Inflammatory macrophage treated with lipopolysaccharide for 1 hour (primary cell): ENCODE measurements at places on chromosomes 11 and 22.

GRCh38 chr11:61797263-61797944, 4.7 kb downstream of the FEN1 start:
- peak; percentile 90 for DNase-seq

DNA sequence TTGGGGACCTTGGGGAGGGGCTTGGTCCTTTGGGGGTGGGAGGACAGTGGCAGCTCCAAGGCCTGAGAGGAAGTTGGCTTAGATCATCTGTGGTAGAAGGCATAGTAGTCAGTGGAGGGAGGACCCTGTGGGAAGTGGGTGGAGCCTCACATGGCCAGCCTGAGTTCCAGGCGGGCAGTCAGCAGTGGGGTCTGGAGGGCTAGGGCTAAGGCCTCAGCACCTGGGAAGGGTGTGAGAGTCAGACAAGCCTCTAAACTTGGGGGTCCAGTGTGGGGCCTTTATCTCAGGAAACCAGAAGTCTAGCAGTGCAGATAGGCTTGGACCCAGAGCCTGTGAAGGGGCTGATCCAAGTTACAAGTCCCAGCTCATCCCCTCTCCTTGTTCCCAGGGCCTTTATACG, 4.0 kb downstream of the NLRX1 start:
- peak; percentile 64 for DNase-seq

- no peak for DNase-seq
Observed at GRCh38 chr22:20877715-20878114, 18.9 kb downstream of the SNAP29 start.

- DNase-seq, result peak; percentile 41
Observed at GRCh38 chr11:57588046-57588710, 9.3 kb upstream of the SERPING1 start.

DNA sequence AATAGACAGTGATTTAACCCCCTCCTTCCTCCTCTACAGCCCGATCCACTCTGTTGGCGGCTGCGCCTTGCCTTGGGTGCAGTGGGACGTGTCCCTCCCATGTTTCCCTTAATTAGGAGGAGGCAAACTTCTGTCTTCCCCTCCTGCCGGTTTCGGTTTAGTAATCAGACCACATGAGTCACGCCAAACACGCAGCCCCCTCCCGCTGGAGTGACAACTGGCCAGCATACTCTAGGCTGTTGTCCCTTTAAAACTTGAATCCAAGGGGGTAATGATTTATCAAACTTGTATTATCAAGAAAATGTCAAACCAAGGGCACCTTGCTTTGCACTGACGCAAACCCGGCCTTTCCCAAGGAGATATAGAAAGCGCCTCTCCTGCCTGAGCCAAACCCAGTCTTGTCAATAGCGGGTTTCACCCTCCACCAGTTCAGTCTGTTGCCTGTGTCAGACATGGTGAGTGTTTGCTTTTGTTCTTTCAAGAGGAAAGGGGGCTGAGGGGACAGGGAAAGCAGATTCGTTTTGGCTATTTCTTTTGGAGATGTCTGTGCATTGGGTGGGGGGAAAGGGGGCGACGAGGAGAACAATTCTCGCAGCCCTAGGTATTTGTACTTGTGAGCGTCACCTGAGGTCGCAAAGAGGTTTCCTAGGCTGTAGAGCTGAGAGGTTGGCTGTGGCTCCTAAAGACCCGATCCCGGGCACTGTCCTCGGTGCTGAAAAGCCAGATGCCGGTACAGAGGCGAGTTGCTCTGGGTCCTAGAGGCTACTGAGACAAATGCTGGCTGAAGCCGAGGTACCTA, at the start of gene SLC6A5:
Gene SLC6A5 (plus strand): TSS at position 388 of the 799 bp plus-strand sequence. CDS start 65 bp downstream, at position 453.
- peak; percentile 9 for DNase-seq

DNA sequence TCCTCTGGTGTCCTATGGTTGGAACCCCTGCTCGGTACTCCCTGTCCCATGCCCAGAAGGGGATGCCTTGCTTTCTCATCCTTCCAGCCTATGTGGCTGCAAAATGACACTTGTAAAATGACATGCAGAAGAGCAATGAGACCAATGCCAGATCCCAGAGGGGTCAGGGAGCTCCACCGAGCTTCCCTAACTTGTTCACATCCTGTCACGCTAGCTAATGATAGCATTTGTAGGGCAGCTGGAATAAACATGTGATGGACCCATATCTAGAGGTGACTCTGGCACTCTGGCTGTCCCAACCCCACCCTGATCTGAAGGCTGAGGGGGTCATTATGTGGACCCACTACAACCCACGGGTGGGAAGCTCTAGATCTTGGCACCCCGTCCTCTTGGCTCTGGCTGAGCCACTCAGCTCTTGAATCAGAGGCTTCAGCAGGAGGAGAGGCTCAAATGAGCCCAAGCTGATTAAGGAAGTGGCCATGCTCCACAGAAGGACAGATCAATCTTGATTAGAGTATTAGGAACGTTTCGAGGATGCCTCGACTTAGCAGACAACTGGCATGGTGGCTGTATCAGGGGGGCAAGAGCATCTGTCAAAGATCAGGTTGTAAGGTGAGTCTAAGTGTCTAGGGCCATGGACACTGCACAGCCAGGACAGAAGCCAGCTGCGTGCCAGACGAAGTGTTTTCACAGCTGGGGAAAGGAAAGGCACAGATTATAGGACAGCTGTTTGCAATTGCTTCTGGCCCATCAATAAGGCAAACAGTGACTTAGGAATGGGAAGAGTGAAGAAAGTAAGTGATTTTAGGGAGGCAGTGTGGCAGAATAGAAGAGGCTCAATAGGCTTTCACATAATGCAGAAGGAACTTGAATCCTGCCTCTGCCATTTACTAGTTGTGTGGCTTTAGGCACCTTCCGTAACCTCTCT, 182.8 kb downstream of the KIRREL3 start:
- DNase-seq, result no peak

- DNase-seq, result peak; percentile 29
Observed at GRCh38 chr11:13463779-13464290, 813 bp upstream of the BTBD10 start.

- DNase-seq, result no peak
Observed at GRCh38 chr22:33335611-33336279, 277.6 kb upstream of the SYN3 start.

DNA sequence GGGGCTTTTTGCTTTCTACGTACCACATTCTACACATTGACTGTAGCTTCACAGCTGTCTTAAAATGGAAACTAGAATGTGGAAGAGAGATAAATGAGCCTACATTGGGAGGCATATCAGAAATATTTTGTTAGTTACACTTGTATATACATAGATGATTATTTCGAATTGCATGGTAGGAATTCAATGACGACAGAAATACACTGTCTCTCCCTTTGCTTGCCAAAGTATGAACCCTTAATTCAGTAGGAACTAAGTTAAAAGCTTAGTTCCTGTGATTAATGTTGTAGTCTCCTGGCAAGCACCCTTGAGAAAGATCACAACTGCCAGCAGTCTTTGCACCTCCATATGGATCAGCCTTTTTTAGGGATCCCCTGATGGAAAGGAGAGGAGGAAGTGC, 10.1 kb downstream of the C11orf87 start:
- DNase-seq, result no peak

DNA sequence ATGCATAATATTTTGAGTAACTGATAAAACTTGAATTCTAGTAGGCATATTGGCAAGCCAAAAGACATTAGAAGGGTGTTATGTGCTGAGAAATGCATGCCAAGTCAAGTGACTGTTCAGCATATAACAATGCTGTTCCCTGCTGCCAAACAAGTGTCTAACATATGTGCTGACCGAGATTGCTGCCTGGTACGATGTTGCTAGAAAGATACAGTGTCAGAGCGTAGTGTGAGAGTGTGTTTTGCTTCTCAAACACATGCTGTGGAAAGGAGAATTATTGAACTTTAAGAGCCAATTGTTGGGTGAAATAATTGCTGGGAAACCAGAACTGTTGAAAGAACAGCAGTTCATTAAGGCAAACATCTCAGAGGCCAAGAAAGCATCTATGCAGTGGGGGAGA, 71.3 kb upstream of the GRIA4 start:
- DNase-seq, result no peak

DNA sequence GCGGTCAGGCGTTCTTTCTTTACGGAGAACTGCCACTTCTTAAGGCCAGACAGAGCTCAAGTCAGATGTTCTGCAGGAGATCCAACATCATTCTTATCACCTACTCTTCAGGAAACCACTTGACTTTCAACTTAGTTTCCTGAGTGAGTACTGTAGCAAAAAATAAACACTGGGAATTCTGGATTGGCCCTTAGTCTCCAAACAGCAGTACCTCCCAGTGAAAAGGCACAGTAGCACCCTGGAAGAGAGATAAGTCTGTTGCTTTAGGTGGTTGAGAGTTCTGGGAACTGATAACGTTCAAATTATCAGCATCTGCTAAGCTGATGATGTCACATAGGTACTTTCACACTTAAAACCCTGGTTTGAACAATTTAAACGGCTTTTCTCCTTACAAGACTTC, 971.8 kb upstream of the TENM4 start:
- DNase-seq, result no peak

DNA sequence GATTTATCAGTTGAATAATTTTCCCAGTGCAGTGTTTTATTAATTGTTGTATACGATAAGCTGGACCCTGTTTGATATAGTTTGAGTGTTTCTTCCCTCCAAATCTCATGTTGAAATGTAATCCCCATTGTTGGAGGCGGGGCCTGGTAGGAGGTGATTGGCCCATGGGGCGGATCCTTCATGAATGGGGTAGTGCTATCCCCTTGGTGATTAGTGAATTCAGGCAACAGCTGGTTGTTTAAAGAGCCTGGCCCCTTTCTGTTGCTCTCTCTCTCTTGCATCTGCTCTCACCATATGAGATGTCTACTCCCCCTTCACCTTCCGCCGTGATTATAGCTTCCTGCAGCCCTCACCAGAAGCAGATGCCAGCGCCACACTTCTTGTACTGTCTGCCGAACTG, 1.5 kb downstream of the OR5A1 start:
- DNase-seq, result no peak

GRCh38 chr11:80718611-80719291, 1277.9 kb upstream of the TENM4 start:
- DNase-seq, result no peak

GRCh38 chr11:107468596-107468995, 11.0 kb upstream of the CWF19L2 start:
- no peak for DNase-seq

DNA sequence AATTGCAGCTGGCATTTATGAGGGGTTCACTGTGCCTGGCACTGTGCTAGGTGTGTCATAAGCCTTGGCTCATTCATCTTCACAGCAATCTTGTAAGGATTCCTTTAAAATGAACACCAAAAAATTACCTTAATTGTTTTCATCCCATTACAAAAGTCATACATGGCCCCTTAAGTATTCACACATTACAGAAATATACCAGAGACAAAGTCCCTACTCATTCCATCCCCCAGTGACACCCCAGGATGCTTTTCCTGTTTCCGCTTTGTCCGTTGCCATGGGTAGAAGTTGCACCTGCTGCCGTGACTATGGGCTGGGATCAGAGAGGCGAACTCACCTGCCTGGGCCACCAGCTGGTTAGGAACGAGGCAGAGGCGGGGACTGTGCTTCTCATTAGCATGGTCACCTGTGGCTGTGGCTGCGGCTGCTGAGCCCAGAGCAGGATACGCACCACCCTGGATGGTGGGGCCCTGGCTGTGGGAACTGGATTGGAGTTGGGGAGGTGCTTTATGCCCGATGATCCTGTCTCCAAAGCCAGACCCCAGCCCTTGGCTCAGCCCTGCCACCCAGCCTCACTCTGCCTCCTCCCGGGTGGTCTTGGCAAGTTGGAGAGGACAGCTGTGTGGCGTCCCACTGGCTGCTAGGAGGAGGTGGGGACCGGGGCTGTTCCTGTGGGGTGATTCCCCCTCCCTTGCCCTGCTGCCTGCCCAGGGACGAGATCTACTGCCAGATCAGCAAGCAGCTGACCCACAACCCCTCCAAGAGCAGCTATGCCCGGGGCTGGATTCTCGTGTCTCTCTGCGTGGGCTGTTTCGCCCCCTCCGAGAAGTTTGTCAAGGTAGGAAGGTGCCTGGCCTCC, 60.8 kb downstream of the MYO7A start:
- DNase-seq, result no peak

DNA sequence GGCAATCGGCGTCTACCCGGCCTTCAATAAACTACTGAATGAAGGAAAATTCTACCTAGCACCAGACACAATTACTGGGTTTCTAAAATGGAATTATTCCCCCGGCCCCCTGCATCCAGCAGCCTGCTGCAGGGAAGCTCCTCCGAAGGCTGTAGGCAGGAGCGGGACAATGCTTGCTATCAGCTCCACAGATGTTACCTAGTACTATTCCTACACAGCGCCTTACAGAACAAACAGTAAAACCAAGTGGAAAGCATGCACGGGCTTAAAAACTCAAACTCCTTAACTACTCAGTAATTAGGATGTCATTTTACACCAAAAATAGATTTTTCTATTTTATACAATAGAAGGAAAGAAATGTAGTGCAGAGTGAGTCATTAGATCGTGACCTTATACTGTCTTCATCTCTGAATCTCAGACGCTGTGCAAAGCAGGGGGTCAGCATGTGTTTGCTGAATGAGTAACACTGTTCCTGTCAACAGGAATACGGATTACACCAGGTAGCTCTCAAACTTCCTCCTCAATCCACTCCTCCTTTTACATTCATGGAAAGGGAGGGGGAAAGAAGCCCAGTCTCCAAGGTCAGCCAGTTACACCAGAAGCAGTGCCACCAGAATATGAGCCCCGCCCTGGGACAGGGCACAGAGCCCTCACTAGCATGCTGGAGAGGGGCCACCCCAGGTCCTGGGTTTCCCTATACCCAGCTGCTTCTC, 74.9 kb downstream of the PACSIN2 start:
- no peak for DNase-seq

- no peak for DNase-seq
Observed at GRCh38 chr11:102846292-102846691, 2.9 kb upstream of the MMP3 start.

DNA sequence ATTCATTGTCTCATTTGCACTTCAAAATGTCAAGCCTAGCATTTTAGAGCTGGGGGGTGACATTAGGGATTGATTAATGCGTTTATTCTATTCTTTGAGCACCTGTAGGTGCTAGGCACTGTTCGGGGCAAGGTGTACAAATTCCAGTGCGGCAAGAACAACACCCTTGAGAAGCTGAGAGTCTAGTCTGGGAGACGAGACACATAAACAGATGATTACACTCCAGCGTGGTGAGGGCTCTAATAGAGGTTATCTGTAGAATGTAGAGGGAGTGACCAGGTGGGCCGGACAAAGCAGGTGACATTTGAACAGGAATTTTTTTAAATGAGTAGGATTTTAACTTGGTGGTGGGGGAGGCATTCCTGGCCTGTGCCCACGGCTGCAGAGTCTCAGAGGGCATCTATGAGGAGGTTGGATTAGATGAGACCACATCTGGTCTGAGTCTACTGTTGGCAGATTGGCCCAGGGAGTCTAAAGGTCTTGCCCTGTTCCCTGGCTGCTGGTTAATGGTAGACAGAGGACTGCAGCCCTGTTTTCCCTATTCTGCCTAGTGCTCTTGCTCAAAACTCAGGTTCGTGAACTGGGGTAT, 970 bp downstream of the CAT start:
- no peak for DNase-seq

GRCh38 chr11:46359953-46360352, 12.7 kb downstream of the DGKZ start:
- no peak for DNase-seq
